Stimulated activated CD4-positive, alpha-beta T cell treated with anti-CD3 and anti-CD28 coated beads, Interleukin-15, amount 100 ng/mL, for 24 hours (primary cell): ENCODE measurements at places on chromosomes 7 and 10.

- DNase-seq: peak; percentile 84
Measured at GRCh38 chr10:100872034-100872791, 40.5 kb upstream of the SLF2 start.

DNA sequence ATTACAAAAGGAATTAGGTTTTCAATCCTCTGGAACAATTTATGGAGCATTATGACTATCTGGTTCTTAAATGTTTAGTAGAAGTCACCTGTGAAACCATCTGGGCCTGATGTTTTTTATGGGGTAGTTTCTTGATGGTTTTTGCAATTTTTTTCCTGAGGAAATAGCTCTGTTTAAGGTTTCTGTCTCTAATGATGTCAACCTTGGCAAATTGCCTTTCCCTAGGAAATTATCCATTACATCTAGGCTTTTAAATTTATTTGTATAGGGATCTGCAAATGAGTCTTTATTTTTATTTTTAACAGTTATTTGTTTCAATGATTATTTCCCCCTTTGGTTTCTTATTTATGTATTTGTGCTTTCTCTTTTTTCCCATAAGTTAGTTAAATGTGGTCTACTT is 222.8 kb downstream of the GALNT17 start:
- no peak for DNase-seq

DNA sequence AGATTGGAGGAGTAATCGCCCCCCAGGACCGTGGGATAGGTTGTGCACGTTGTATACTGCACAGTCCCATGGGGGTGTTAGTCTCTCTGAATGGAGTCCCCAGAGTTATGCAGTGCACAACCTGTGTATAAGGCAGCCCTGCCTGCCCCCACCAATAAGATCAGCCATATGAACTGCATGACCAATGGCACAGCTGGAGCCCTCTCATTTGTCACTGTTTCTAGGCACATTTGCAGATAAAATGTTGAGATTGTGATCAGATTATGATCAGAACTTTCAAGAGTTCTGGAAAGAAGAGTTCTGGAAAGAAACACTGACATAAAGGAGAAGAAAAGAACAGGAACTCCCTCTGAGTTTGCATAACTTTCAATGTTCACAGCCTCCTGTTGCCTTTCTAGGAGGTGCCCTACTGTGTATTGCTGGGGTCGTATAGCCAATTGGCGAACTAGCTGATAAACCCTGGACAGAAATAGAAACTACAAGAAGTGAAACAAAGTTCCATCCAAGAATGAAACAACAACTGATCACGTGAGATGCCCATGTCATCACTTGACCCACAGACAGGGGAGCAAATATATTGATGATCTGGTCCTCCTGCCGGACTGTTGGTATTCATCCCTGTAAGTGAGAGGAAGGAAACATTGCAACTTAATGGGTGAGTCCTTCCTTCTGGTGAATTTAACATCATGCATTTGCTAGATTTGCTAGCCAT is 49.6 kb upstream of the TOMM7 start:
- DNase-seq: no peak

GRCh38 chr7:128835790-128836641 is 5.8 kb downstream of the FLNC start:
- no peak for DNase-seq

DNA sequence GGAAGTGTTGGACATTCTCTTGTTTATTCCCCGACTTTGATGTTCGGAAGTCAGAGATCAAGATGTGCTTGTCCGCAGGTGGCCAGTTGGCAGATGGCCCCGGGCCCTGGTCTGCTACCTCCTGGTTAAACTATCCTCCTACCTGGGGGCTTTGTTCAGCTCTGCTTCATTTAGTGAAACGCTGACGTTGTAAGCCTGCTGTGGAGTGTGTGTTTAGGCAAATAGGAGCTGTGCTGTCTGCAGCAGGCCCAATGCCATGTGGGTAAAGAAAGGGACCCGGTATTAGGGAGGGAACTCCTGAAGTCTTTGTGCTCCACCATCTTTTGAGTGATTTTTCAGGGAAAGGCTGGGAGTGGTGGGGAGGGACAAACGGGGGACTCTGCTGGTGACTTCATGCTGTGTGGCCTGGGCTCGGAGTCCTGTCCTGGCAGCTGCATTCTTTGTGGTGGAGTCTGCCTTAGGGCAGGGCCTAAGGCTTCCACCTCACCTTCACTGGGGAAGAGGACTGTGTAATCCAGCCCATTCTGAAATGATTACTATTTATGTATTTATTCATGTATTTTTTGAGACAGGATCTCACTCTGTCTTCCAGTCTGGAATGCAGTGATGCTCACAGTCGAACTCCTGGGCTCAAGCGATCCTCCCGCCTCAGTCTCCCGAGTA is 171.1 kb upstream of the KLF6 start:
- no peak for DNase-seq

DNA sequence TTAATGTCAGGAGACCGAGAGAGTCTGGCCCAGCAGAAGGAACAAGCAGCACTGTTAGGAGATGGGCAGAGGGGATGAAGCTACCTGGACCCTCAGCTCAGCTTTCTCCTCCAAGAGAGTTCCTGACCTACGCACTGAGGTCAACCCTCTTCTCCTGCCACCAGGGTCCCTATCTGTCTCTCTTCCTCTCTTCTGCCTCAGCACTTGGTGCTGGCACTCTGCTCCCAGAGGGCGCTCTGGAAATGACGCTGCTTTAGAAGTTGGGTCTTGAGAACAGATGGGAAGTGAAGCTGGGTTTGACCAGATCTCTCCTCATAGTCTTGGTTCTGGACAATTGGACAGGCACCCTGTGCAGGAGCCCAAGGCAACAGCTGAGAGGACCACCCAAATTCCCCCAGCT is 216.0 kb upstream of the AGK start:
- no peak for DNase-seq

- peak; percentile 33 for DNase-seq
Measured at GRCh38 chr10:100621360-100622205, 85.8 kb downstream of the HIF1AN start.

DNA sequence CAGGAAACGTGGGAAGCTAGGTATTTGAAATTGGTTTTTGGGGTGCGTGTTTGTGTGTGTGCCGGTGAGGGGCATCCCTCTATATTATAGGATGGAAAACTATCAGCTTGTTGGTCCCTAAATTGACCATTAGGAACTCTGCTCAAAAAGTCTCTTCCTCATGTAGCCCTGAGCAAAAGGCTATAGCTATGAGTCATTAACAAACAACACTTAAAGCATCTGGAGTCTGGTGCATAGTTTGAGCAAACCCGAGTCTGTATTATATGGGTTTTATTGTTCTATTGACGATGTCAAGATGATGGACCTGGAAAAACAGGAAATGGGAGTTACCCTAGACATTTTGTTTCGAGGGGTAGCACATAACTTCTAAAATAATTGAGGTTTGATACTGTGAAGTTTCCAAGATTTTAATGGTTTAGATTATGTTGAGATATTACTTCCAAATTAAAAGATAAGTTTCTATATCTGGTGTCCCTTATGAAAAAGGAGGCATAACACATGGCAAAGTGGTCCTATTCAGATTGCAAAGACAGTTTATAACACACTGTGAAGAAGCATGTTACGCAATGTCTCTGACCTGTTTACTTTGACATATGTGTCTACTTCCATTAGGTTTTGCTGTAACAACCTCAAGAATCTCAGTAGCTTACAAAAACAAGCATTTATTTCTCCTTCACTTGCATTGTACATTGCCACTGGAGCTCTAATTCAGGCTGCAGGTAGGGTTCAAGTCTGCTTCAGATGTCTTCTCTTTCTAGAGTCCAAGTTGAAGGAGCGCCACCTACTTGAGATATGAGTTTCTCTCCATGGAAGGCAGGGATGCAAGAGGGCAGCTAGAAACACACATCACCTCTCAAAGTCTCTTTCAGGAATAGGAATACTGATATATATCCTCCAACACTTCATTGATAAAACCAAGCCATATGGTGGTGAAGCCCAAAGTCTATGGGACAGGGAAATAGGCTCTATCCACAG is 357.7 kb downstream of the PHF14 start:
- DNase-seq: no peak

GRCh38 chr7:31692451-31692850 is 5.4 kb downstream of the PPP1R17 start:
- DNase-seq: no peak

- no peak for DNase-seq
Measured at GRCh38 chr10:133218891-133219290, 11.1 kb upstream of the UTF1 start.

DNA sequence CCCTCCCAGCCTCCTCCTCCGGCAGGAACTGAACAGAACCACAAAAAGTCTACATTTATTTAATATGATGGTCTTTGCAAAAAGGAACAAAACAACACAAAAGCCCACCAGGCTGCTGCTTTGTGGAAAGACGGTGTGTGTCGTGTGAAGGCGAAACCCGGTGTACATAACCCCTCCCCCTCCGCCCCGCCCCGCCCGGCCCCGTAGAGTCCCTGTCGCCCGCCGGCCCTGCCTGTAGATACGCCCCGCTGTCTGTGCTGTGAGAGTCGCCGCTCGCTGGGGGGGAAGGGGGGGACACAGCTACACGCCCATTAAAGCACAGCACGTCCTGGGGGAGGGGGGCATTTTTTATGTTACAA is 83.3 kb downstream of the PAX2 start:
- DNase-seq: peak; percentile 53

DNA sequence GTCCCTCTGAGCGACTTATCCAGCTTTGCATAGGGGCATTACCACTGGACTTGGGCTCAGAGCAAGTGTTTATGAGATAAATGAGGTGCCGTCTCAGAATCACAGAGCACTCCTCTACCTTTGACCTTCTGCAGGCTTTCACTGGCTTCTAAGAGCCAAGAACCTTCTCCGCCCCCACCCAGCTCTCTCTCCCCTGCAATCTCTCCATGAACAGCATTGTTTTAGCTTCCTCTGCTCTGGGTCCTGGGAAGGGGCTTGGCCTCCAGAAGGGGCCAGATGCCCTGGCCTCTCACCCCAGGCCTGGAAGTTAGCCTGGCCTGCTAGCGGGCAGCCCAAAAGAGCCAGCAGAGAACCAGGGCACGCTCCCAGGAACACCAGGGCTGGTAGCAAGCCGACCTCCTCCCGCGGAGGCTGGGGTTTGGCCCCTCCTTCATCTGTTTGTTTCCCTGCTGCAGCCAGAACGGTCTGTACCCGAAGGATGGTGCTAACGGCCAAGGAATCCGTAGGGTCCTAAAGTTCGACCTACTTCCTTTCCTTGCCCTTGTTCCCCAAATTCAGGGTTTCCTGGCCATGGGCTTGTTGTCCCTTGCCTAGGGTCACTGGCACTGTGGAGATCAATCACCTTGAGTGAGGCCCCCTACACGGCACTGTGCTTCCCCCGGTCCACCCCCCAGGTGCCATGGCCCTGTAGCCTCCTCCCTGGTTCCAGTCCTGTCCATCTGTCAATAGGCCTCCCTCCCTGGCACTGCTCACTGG is 18.7 kb upstream of the DDIT4 start:
- peak; percentile 49 for DNase-seq

- no peak for DNase-seq
Measured at GRCh38 chr7:140479739-140480084, 407 bp upstream of the MKRN1 start.

DNA sequence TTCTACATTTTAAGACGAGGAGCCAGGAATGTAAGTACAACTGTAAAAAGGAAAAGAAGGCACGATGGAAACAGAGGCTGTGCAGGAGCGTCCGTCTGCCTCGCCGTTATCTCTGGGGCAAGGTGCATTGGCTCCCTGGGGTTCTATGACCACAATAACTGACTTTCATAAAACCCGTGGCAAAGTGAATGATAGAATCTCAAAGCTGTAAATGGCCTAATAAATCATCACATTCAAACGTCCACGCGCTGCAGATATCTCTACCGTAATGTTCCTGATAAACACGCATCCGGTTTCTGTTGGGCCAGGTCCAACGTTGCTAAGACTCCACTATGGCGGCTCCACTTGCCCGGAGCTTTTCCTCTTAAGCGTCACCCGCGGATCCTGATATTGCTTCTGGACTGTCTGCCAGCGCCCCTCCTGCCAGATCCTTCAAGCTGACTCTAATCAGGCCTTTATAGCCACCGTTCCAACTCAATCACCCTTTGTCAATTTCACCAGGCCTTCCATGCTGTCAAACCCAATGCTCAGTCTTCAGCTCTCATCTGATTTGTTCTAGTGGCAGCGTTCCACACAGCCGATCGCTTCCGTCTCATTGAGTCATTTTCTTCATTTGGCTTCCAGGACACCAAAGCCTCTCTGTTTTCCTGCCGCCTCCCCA is 265.6 kb upstream of the FOXK1 start:
- DNase-seq: no peak

GRCh38 chr7:756928-757560 is 30.0 kb upstream of the PRKAR1B start:
- no peak for DNase-seq

DNA sequence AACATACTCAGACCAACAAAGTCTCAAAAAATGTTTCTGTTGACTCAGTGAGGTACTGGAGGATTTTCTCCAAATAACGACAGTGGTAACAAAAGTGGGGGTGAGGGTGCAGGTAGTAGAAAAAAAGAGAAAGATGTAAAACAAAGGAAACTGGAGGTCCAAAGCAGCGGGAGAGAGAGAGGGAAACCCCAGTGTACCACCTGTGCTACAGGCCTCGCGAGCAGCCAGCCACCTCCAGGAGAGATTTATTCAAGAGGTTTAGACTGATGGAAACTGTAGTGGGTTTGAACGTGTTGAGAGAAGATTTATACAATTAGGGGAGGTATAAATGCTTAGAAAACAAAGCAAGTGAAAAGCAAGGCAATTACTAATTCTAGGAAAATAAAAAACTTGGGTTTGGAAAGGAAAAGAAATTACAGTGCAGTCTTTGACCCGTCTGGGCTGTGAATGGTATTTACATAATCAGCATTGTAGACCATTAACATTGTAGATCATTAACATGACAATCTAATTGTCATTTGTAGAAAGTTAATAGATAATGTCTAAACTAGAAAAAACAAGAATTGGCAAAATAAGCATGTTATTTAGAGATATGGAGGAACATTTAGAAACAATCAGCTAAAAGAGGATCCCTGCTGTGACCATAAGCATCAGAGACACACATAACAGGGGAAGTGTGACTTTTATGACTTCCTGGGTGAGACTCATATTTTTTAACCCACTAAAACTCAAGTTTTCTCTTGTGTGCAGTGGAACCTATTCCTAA is 180.0 kb downstream of the RELN start:
- no peak for DNase-seq

- DNase-seq: no peak
Measured at GRCh38 chr10:13920031-13920430, 333.3 kb downstream of the PRPF18 start.

- DNase-seq: no peak
Measured at GRCh38 chr10:51047857-51048256, 26.4 kb upstream of the PRKG1 start.

DNA sequence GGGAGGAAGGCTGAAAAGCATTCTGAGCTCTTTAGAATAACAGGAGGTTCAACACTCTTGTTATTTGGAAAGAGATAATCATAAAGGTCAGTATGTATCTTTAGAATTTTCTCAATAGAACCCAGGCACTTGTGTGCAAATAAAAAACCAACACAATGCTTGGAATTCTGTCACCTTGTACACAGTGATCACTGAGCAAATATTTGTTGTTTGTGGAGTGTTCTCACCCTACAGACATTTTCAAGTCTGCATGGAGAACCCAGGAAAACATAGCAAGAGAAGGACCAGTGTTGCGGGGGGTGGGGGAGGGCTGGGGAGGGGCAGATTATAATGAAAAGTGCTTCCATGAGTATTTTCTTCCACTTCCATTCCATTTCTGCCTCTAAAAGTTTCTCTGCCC is 87.4 kb downstream of the FAM107B start:
- DNase-seq: no peak
